Mammary epithelial cell (primary cell): ENCODE measurements at places on chromosomes 13 and 19. TPM values are rescaled to one million over a fixed set of nuclear protein-coding genes. Genes with fewer than 3 reads are reported as not detected.

DNA sequence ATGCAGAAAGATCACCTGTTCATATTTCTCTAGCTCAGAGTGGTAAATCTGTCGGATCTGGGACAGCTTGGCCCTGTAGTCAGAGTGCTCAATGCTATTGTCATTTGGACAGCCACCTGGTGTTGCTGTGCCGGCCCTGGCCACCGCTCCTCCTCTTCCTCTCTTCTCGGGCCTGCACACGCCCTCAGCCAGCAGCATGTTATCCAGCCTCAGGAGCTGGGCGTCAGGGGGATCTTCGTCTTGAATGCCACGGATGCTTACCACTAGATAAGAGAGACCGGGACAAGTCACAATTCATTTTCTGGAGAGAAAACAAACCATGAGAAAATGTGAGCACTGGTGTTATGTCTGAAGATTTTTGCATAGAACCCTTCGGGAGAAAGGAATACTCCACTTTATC is 32.5 kb downstream of the CILP2 start:
- no peak for DNase-seq

DNA sequence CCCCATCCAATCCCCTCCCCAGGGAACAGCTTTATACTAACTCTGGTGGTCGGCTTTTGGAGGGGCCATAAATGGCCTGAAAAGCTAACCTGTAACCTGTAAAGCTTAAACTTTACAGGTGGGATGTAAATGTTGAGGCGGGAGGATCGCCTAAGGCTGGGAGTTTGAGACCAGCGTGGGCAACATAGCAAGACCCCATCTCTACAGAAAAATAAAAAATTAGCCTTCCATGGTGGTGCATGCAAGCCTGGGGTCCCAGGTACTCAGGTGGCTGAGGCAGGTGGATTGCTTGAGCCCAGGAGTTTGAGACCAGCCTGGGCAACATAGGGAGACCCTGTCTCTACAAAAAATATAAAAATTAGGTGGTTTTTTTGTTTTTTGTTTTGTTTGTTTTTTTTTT is 18.5 kb downstream of the CARM1 start:
- no peak for DNase-seq

DNA sequence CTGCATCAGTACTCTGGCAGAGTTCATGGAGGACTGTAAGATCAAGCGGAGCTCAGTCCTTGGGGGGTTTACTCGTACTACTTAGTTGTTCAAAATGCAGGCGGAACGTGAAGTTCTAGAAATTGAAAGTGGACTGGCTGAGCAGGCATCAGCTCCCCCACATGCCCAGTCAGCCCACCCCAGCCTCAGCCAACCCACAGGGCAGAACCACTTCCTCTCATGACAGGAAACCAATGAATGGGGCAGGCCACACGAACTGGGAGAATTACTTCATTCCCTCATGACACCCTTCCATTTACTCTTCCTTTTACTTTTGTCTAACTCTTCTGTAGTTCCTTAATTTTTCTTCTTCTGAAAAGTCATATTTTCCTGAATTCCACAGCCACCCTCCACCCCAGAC is 71.9 kb downstream of the FLT1 start:
- DNase-seq: no peak

GRCh38 chr19:48946463-48947257 is 8.0 kb upstream of the BAX start:
- DNase-seq: no peak

The KMT2B gene
- total RNA-seq: 34.6 and 34.9 TPM in 2 replicates

DNA sequence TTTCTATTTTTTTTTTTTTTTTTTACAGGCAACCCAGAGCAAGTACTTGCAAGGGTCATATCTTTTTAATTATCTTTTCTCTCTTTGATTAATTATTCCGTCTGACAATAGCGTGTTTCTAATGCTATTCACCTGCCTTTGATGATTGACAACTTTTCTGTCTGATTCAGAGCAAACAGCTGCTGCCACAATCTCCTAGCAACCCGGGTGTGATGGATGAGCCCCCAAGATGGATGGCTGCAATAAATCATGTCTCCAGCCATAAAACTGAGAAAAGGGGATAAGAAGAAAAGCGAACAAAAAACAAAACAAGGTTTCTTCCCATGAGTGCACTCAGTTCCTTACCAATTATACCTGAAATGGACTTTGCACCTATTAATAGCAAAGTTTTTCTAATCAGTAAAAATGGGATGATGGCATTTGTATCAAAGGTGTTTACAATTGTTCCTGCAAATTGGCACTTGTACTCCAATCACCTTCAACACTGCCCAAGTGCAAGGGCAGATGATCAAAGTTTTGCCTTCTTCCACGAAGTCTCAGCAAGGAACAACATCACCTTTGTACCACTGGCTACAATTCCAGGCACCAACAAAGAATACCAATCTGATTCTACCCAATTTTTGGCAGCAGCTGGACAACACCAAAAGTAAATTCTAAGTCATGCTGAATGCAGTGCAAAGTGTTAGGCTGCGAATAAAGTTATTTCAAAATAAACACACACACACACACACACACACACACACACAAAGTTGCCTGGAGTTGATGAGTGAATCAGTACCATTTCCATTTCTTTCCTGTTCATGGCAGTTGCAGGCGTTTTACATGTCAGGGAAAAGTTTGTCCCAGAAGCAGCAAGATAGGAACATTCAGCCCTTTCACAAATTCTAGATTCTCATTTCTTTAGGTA is 12.0 kb downstream of the TSHZ3 start:
- no peak for DNase-seq

GRCh38 chr19:42251572-42252358 is 3.2 kb downstream of the ERF start:
- DNase-seq: no peak
